Activated CD4-positive, alpha-beta T cell treated with anti-CD3 and anti-CD28 coated beads, Interleukin-2, amount 50 U/mL, for 24 hours (primary cell): ENCODE measurements at places on chromosomes 3 and 15.

DNA sequence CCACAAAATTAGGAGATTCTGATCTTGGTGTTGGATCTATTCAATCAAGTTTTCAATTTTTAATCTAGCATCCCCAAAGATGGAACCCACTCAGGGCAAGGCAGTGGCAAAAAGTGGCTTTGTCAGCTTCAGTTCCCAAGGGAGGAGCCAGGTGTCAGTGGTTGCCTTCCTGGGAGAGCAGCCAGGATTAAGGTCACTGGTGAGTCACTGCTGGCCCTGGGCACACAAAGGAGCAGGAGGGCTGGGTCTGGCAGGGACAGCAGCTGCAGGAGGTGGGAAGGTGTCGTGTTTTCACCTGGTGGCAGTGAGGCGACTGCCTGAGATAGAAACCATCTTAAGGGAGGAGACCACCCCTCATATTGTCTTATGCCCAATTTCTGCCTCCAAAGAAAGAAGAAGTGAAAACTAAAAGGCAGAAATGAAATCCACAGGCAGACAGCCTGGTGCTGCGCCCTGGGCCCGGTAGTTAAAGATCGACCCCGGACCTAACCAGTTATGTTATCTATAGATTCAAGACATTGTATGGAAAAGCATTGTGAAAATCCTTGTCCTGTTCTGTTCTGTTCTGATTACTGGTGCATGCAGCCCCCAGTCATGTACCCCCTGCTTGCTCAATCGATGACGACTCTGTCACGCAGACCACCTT is 5.9 kb upstream of the KLHL25 start:
- DNase-seq: no peak

GRCh38 chr15:72155635-72156616 is 37.7 kb downstream of the SENP8 start:
- DNase-seq: peak; percentile 77

DNA sequence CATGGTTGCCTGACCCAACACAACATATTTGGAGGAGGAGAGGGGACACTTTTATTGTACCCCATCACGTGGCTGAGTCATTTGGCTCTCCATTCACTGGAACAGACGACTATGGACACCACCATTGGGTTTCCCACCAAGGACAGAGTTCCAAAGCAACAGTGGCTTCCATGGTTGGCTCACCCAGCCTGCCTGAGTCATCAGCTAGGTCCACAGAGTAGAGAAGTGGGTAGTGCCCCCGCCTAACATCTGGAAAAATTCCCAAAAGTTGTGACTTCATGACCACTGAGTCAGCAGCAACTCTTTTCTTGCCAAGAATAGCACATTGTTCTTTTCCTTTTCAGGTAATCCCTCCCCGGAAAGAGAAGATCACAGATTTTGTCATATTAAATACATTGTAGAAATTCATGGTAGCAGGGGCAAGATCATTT is 3.0 kb upstream of the PPP1R2 start:
- DNase-seq: no peak

DNA sequence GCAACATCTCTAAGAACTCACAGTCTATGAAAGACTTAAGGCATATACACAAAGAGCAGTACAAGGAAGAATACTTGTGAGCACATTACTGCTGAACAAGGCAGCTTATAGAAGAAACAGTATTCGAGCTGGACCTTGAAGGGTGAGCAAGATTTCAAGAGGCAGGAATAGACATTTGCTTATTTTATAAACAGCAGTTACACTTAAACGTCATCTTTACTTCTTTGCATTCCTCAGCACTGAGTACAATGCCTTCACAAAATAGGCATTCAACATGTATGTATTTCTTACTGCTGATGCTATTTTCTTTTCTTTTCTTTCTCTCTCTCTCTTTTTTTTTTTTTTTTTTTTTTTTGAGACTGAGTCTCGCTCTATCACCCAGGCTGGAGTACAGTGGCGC is 205.8 kb downstream of the ZIC4 start:
- DNase-seq: no peak

DNA sequence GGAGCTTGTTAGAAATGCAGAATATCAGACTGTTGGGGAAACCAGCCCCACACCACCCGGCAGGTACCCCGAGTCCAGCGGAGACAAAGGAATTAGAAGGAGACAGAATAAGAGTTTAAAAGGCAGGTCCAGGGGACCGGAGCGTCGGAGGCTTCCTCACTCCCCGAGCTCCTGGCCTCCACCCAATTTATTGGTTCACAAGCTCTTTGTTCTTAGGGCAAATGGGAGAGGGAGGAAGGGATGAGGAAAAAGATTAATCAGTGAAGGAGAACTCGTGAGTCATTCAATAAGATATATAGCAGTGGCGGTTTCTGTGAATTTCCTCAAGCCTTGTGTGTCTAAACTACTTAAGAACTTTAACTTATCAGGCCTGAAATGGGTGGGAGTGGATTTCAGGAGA is 32.1 kb upstream of the WDR72 start:
- DNase-seq: no peak
